ENCODE measurements at places on chromosomes 6 and 20.

GRCh38 chr6:33589731-33590530 is 9.9 kb upstream of the BAK1 start:
- peak; percentile 74 for DNase-seq

DNA sequence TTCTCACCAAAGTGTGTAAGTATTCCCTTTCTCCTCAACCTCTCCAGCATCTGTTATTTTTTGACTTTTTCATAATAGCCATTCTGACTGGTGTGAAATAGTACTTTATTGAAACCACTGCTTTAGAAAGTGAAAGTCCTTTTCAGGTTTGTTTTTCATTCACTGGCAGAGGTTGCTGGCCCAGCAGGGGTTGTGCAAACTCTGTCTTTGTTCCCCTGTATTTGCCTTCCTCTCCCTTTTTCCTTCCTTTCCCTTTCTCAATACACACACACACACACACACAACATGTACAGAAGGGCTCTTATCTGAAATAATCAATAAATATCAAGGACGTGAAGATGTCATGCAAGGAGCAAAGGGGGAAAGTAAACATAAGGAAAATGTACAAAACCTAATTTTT is 99.8 kb downstream of the LY86 start:
- DNase-seq, result no peak

GRCh38 chr6:7468382-7469081 is 72.9 kb upstream of the DSP start:
- DNase-seq, result no peak

DNA sequence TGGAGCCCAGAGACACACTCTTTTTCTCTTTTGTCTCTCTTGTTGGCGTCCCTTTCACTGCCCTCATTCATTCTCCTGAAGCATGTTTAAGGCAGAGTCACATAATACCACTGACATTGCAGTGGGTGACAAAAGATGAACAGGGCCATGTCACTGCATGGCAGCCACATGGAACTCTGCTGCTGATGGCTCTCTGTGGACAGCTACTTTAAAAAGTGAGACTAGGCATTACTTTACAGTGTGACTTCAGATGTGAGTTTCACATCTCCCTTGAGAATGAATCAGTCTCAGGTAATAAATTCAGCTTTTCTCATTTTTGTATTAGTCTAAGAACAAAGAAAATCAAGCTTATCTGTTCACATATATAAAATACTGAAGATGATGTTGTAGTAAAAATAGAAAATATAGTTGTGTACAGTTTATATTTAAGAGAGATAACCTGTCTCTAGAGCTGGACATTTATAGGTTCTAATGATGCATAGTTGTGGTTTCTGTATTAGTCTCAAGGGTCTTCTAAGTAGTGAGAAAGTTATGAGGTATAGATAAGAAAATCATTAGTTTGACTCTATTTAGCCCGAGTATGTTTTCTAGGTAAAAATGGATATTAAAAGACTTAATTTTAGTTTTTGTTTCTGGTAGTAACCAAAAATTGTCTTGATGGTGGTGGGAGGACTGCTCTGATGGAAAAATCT is 6.1 kb downstream of the MRS2 start:
- DNase-seq, result no peak

GRCh38 chr20:52945862-52946522 is 26.2 kb upstream of the TSHZ2 start:
- DNase-seq, result no peak

DNA sequence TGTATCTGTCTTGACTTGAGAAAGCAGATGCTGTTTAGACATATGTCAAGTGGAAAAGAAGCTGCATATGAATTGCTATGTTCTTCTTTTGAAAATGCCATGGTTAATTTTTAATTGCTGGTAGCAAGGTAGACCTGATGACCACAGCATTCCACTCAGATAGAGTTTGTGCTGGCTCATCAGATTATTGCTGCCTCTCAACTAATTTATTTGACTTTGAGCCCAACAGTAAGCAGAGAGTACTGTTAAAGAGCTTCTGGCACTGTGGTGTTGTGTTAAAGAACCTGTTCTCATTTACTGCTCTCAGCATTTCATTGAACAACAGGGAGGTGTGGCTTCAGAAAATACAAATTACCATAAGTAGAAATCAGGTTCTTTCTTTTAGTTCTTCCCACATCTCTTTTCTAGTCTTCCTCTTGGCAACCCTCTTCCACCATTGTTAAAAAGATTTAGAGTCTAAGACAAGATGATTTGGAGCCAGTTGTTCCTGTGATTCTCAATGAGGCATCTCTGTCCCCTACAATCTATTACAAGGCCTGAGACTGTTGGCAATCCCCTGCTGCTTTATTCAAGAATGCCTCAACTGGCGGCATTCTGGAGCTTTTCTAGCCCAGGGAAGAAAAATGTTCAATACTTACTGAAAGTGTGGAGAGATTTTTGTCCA is 967.6 kb upstream of the GJE1 start:
- DNase-seq, result no peak

- no peak for DNase-seq
Measured at GRCh38 chr20:10347086-10347880, 86.7 kb downstream of the MKKS start.

DNA sequence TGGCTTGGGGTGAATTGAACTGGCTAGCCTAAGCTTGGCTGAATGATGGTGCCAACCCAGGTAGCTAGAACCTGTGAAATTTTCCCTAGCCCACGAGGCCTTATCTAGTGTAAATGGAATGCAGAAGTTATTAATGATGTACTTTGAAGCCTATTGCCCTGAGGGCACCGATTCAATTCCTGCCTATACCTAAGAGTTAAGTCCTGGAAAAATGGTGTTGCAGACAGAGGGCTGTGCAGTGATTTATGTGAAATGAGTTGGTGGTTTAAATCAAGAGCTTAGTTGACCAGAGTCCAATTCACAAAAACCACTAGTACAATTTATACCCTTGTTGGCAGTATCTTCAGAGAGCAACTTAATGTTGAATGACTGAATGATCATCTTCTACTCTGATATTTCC is 373.8 kb upstream of the JAG1 start:
- no peak for DNase-seq

GRCh38 chr6:36685926-36686667 is 7.6 kb downstream of the CDKN1A start:
- DNase-seq, result no peak

GRCh38 chr6:13012296-13012695 is 295.7 kb downstream of the PHACTR1 start:
- no peak for DNase-seq

DNA sequence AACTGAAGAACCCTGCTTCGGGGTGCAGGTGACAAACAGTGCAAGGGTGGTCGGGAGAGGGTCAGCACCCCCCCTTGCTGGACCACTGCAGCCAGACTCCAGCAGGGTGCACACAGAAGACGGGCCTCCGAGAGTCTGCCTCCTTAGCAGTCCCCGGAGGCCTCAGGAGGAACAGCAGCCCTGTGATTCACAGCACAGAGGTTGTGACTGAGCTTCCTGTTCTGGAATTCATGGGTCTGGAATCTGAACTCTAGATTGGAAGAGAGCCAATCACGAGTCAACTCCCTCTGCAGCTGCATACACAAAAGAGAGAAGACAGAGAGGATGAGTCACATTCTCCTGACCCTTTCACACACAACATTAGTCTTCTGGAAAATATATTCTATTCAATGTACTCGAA is 249.0 kb upstream of the OPRM1 start:
- no peak for DNase-seq

DNA sequence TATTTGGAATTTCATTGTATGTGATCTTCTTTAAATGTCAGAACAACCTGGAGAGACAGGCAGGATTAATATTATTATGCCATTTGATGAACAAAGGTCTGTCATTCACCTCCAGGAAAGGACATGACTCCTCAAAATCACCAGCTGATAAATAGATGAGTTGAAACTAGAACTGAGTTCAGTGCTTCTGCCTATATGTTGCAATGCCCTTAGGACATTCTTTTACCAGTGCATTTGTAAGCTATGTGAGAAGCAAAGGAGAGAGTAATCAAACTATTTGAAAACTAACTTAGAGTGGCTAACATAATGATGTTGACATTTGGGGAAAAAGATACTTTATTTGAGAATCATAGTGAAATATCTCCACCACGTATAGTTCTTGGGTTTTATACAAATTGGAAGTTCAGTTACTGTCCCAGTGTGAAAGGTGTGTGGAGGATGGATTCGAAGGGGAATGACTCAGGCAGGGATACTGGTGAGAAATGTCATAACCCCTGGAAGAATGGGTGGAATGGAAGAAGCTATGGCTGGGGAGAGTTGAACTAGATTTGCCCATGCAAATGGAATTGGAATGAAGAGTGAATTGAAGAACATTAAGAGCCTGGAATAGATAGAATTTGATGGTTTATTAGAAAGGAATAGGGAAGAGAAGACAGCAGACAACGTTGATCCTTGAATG is 21.5 kb downstream of the PKIB start:
- DNase-seq, result no peak
